Breast epithelium (tissue), 4 donors: ENCODE measurements at places on chromosomes 3 and 15.
A peak's percentile ranks its signal among the peaks of the same experiment; 100 is the strongest.

GRCh38 chr3:173502983-173503568 is 105.5 kb downstream of the NLGN1 start:
- no peak overlapping the region for H3K27ac ChIP-seq
- H3K27me3 ChIP-seq = no peaks in the 10 kb centered on the region
- H3K4me3 ChIP-seq = no peak overlapping the region

DNA sequence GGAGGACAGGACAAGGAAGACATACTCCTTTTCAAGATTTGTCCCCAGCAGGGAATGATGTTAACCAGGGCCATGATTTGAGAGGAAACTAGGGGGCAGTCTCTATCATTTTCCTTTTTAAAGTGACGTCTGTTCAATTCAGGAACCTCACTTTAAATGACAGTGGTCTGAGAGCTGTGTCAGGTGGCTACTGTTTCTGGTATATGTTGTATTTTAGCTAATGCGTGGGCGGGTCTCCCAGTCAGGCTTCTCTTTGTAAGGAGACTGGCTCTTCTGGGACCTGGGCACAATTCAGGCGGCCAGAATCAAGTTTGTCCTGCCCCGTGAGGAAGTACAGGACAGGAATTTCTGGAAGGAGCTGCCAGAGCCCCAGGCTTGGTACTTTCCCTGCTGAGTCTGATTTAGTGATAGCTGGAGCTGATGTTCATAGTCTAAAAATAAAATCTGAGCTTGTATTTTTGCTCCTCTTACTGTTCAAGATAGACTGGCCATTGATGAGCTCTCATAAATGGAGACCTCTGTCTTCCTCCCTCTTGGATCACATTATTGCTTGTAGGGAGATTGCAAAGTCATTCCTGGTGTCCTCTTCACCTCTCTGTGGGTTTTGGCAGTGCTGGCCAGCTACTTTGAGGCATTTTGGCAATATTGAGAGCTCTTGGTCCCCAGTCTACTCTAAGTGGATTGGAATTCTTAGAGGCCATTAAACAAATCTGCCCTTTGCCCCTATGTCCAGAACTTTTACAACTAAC is 25.6 kb downstream of the SQOR start:
- H3K27ac ChIP-seq = peak overlapping the region; percentile 64
- H3K36me3 ChIP-seq = no peaks in the 10 kb centered on the region
- no peak overlapping the region for H3K4me3 ChIP-seq
- peak; percentile 68 for DNase-seq

DNA sequence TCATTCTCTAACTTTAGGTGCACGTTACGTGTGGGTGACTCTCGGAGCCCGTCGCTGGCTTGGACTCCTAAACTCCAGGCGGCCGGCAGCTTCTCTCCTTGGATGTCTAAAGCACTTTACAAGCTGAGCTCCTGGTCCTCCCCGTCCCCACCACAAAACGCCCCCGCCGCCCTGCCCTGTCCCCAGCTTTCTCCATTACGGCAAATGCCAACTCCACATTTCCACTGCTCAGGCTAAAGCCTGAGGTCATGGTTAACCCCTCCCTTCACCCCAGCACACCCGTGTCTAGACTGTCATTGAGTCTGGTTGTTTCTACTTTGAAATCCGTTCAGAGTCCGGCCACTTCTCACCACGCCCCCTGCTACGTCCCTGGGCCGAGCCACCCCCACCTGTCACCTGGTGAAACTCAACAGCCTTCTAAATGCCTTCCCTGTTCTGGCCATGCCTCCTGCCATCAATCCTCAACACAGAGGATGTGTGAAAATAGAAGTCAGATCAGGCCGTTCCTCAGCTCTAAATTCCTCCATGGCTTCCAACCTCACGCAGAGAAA is 8.1 kb upstream of the PCSK6 start:
- H3K27ac ChIP-seq = no peak overlapping the region
- DNase-seq = peak; percentile 9
- no peak overlapping the region for H3K4me3 ChIP-seq
- no peaks in the 10 kb centered on the region for H3K36me3 ChIP-seq
- no peaks in the 10 kb centered on the region for H3K4me1 ChIP-seq

GRCh38 chr15:100710222-100710621 is 107.8 kb downstream of the ASB7 start:
- no peaks in the 10 kb centered on the region for H3K4me1 ChIP-seq
- H3K27me3 ChIP-seq = no peaks in the 10 kb centered on the region
- H3K36me3 ChIP-seq = no peaks in the 10 kb centered on the region
- H3K4me3 ChIP-seq = no peak overlapping the region
- no peak overlapping the region for H3K27ac ChIP-seq

DNA sequence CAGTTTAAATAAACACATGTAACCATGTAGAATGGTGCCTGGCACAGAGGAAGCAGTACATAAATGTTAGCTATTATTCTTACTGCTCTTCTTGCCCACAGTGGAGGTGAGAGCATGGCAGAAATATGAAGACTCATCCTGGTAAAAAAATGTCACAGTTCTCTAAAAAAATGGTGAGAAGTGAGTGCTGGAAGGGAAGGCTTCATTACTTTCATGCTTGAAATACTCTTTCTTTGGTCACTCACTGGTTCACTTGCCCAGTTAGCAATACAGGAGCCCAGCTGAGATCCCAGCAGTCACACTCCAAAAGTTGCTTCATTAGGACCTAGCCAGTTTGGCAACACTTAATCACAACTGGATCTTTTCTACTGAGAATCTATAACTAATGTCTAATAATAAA is 1017.2 kb downstream of the TUSC7 start:
- no peaks in the 10 kb centered on the region for H3K36me3 ChIP-seq
- H3K4me3 ChIP-seq = no peak overlapping the region
- DNase-seq = no peak
- H3K27ac ChIP-seq = no peak overlapping the region
- no peaks in the 10 kb centered on the region for H3K4me1 ChIP-seq

GRCh38 chr15:73647259-73648013 is 14.2 kb upstream of the NPTN start:
- H3K4me3 ChIP-seq = no peak overlapping the region
- H3K27me3 ChIP-seq = no peaks in the 10 kb centered on the region
- no peak overlapping the region for H3K27ac ChIP-seq
